ENCODE measurements at places on chromosomes 2 and 18.

DNA sequence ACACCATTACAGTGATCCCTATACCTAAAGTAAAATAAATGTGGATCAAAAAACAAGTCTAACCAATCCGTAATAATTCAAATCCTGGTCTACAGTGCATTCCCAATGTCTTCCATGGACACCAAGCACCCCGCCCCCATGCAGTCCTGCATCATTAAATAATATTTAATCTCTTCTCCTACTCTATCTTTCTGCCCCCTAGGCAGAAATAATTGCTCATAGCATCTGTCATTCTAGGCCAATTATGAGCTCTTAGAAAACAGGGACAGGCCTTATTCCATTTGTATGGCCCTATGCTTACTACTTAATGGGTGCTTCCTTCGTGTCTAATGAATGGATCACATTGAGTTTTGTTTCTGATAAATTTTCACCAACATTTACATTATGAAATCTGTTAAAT lies 66.4 kb downstream of the PAX3 start:
- DNase-seq: no peak

DNA sequence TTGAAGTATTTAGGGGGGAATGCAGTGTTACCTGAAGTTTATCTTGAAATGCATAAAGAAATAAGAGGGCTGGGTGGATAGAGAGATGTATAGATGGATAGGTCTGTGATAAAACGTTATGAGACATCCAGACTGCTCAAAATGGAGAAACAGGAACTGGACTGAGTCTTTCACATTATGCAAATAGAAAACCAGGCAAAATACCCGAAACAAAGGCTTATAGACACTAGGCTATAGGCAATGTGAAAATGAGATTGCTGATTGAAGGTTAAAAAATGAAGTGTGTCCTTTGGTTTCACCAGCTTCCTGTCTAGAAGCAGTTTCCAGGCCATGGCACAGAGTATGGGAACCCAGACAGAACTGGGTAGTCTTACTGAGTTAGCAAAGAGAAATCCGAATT lies 24.9 kb upstream of the SLC3A1 start:
- no peak for DNase-seq

DNA sequence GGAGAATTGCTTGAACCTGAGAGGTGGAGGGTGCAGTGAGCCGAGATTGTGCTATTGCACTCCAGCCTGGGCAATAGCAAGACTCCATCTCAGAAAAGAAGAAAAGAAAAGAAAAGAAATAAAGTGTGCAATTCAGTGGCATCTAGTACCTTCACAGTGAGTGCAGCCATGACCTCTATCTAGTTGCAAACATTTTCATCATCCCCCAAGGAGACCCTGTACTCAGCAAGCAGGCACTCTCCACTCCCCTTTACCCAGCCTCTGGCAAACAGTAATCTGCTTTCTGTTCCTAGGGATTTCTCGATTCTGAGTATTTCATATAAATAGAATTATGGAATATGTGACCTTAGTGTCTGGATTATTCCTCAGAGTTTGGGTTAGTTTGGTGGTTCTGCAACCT lies 130.4 kb upstream of the ARL4C start:
- no peak for DNase-seq

DNA sequence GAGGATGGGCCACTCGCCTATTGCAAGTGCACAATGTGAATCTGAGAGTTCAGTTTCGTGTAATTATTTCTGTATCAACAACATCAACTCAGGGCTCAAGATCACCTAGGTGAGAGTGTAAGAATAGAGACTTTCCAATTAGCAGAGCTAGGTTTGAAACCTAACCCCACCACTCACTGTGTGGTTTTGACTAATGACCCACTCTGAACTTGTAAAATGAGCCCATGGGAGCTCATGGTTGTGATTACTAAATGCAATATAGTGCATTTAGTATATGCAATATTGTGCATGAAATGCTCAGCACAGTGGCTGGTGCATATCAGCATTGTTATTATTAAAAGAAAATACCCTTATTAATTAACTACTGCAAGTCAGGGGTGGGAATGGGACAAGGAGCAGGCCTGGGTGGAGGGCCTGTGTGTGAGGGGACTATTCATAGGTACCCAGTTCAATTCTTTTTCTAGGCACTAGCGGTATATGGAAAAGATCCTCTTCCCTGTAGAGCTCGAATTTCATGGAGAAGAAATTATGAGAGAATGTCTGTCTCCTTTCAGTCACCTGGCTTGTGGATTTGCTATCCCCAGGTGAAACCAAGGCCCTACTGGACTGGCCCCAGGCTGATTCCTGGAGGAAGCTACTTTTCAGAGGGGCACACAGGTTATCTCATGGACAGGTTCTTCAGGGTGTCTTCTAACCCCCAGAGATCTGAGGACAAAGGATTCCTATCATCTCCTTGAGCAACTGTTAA lies 169.5 kb downstream of the GFPT1 start:
- no peak for DNase-seq

- DNase-seq: no peak
These were observed 161.3 kb downstream of the HNMT start for GRCh38 chr2:138125306-138126288.

DNA sequence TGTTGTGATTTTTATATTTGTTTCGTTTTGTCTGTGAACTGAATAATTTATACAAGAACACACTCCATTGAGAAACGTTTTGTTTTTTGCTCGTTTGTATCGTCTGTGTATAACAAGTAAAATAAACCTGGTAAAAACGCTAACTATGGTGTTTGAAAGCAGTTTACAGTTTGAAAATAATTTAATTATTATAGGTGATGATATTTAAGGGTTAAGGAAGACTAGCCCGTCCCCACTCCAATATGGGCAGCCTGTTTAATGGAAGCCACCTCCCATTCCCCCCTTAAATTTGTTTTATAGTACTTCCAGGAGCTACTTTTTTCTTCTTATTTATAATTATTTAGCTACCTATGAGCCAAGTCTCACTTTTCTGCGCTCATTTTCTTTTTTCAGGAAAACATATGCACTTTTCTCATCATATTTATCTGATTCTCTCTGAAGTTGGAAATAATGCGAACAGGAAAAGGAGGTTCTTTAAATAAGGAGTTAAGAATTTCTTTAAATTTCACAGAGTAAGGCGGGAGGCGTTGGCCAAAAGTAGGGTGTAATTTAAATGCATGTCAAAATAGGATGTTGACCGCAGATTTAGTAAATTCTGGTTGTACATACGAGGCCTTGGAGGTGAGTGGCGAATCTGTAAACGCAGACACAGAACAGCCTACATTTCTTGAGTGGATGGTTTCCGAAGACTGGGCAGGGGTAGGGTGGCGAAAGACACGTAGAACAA lies 9.8 kb downstream of the TBR1 start:
- no peak for DNase-seq

DNA sequence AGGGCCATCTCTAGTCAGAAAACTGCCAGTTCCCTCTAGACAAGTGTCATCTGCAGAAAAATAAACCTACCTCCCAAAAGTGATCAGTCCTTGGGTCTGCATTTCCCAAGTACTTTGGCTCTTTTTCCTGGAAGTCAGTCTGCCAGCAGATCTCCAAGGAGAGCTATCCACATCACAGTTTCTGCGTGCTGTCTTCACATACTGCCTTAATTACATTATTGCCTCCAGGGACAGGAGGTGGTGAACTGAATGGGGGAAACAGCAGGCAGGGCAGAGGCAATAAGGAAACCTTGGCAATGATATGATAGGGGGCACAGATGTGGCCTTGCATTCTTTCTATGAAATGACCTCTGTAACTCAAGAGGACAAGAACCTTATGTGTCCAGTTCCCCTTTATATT lies 105.9 kb upstream of the SIX2 start:
- no peak for DNase-seq

DNA sequence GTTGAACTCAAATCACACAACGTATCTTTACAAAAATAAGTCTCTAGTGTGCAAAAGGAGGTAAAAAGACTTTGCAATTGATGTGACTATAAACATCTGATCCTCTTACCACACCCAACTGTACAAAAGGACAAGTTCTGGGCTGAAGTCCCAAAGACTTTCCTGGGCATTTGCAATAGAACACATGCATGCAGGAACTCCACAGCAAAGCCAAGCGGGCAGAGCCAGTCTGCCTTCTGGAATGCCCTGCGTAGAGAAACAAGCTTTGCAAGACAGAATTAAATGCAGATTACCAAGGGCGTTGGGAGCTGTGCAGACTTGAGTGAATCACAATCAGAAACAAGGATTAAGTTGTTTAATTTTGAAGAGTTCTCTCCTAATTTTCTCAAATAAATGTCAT lies 208.4 kb upstream of the ZNF521 start:
- DNase-seq: no peak

DNA sequence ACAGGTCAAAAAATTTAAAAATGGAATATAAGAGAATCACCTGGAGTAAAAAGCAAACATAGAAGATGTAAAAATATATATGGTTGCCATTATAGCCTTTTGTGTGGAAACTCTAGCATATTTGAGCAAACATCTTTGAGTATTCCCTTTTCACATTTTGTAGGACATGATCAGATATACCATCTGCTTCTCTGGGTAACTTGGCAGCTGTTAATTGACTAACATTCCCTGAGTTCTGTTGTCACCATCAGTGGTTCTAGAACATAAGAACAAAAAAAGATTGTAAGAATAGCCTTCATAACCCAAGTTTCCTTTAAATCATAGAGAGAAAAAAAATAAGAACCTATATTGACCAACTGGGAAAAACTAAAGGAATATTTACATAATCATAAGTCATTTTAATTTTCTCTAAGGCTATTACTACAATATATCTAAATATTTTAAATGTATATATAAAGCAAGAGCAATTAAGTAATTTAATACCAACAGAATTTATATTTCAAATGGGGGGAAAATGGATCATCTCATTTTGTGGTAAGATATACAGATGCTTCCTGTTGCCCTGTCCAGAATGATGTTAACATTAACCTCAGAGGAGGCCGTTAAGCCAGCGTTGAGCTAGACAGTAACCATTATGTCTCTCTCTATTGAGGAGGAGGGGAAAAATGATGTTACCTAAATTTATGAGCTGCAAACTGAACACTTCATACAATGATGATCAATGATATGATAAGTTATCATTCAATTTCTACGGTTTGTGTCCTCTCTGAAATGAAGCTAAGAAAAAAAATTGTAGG lies 9.8 kb upstream of the INO80D start:
- DNase-seq: no peak
